ENCODE measurements at places on chromosomes 12 and 14.

DNA sequence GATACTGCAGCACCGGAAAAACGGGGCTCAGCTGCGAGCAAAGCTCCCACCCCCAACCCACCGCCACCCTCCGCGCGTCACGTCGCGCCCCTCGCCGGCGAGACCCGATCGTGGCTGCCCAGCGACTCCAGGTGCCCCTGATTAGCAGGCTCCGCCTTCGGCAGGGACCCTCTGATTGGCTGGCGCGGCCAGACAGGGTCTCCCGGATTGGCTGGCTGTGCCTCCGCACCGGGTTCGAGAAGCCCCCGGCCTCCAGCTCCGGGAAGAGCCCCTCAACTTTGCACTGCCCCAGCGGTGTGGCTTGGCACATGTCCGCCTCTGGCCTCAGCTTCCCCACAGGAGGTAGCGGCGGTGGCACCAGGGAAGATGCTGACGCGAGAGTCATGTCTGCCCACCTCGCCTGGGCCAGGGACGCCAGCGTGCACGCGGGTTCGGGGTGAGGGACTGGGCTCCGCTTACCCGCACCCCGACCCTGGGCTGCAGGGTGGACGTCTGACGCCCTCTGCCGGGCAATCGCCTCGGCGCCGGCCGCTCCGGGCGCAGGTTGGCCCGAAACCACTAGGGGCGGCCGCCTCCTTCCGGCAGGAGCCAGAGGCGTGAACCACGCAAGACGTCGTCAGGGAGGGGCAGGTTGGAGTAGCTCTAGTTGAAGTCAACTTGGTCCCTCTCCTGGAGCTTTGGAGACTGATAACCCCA, 498 bp upstream of the RHOF start:
- DNase-seq = peak; percentile 79

GRCh38 chr12:68319988-68320623, 12.1 kb downstream of the MDM1 start:
- DNase-seq = no peak

GRCh38 chr14:56805992-56806727, 4.1 kb downstream of the OTX2 start:
- DNase-seq = no peak

DNA sequence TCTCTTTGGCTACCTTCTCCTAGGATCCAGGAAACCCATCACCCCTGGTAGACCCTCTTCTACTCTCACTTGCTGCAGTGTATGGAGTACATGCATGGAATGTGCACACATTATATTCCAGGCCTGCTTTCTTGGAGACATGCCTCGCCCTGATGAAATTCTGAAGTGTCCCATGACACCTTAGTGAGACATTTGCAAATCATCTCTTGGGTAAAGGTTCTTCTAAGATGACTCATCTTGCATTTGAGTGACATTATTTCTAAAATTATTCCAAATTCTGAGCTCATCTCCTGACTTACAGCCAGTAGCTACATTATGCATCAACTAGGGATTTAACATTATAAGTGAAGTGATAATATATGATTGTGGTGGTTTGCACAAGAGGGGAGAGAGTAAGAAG, 49.8 kb downstream of the SDR9C7 start:
- DNase-seq = peak; percentile 50

DNA sequence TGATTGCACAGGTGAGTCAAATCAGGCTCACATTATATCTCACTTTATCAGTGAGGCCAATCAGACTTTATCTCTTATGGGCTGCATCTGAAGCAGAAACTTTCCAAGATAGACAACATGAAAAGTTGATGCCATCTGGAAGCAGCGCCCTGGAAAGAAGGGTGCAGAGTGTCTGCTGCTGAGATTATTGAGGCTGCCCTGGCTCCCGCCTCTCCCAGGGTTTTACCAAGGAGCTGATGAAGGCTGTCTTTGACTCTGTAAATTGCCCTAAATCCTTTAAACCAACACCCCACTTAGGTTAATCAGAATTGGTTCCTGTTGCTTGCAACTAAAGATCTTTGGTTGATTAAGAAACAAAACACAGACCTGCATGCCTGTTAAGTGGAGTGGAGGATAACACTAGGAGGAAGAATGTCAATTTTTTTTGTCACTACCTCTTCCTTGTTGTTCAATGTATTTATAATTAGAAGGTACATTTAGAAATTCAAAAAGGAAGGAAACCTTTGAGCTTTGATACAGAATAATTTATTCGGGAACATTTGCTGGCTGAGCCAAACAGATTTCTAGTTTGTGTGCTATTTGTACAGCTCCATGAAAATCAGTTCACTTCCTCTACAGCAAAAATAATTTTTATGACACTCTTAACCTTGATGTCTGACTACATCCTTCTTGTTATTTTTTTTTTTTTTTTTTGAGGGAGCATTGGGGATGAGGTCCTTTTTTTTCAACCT, 104.1 kb downstream of the VEZT start:
- DNase-seq = no peak
